ENCODE measurements at places on chromosomes 11 and 22. TPM values are rescaled to one million over a fixed set of nuclear protein-coding genes. Genes with fewer than 3 reads are reported as not detected.

LDHAL6A gene
- not detected for total RNA-seq

OR52N4 gene
- not detected for total RNA-seq

KCNQ1 gene
- 0.86 TPM for total RNA-seq

ENTHD1 gene
- not detected for total RNA-seq

NCF4 gene
- not detected for total RNA-seq

C22orf23 gene
- 0.79 TPM for total RNA-seq

NAV2 gene
- total RNA-seq, result 14.1 TPM

PGM2L1 gene
- 15.1 TPM for total RNA-seq
